ENCODE measurements at places on chromosomes 2 and 18.

- no peak for DNase-seq
Measured at GRCh38 chr2:53670331-53670730, 97.3 kb upstream of the CHAC2 start.

DNA sequence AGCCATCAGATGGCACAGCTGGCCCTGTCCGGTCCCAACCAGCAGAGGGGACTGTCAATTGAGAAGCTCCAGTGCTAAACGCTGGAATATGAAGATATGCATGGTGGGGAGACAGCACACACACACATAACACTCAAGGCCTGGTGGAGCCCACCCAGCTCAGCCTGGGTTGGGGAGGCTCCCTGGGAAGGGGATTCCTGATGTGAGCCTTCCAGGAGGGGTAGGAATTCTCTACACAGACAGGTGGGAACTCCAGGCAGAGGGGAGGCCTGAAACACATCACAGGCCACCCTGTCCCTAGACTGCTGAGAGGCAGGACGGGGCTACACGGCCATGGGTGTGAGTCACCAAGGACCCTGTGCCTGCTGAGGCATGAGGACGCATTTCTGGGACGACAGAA lies 49.4 kb upstream of the SH3RF3 start:
- no peak for DNase-seq

DNA sequence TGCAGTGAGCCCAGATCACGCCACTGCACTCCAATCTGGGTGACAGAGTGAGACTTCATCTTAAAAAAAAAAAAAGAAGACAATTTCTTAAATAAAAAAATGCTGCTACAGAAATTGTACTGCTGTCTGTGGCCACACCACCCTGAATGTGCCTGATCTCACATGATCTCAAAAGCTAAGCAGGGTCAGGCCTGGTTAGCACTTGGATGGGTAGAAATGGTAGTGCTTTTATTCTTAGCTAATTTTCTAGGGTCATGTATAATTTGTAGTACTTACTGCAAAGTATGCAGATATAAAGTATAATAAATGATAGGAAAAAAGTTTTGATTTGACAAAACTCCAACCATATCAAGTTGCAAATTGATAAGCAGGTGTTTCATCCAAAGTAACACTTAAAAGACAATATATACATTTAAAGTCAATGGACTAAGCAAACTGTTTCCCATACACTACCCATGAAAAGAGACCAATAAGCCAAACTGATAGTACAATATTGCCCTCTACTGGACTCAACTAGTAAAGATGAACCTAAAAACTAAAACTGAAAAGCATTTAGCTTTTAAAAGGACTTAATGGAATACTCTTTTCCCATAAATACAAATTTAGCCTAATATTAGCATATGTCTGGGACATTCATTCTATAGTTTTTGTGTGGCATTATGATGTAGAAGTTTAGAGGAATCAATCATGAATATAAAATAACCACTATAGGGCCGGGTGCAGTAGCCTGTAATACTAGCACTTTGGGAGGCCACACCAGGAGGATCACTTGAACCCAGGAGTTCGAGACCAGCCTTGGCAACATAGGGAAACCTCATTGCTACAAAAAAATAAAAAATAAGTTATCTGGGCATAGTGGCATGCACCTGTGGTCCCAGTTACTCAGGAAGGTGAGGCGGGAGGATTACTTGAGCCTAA lies 18.6 kb upstream of the PEX13 start:
- DNase-seq, result peak; percentile 43

- peak; percentile 50 for DNase-seq
Measured at GRCh38 chr2:240021488-240022104, 3.5 kb downstream of the NDUFA10 start.

DNA sequence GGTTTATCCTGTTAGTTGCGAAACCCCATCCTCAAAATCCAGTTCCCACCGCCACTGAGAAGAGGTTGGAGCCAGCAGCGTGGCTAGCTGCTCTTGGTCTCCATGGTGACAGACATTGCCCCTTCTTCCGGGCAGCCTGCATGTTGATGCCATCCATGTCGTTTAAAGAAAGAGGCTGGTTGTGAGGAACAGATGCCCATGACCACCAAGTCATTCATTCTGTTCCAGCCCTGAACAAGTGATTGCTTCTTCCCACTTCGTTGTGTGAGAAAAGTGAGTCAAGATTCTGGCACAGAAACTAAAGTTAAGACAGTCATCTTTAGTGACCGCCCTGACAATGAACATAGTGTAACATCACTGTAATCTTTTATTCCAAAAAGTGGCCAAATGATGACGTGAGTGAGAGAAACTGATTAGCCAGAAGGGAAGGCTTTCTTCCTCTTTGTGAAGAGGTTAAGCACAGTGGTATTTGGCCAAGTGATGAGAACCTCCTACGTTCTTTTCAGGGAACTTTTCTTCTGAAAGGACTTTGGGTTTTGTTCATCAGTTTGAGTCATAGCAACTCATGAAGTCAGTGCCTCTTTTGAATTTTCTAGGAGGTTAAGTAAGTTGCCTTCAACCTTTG lies 272.5 kb downstream of the GALR1 start:
- DNase-seq, result no peak

GRCh38 chr2:110726285-110726684 lies 6.1 kb upstream of the ACOXL start:
- no peak for DNase-seq

GRCh38 chr2:9950521-9951271 lies 797 bp upstream of the GRHL1 start:
- DNase-seq, result peak; percentile 45

DNA sequence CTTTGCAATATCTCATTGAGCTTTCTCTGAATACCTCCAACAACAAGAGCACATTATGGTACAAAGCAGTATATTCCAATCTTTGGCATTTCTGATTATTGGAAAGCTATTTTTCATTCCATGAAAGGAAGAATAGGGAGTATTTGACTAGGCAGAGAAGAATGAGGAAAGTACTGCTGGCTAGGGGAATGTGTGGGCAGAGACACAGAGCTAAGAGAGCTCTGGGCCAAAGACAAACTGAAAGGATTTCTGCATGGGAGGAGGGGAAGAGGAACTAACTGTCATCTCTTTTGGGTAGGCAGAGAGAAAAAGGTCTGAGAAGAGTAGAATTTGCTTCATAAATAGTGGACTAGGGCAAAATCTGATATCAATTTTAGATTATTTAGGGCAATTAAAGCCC lies 150.8 kb downstream of the CCDC85A start:
- DNase-seq, result peak; percentile 49

GRCh38 chr2:6692819-6693218 lies 172.9 kb downstream of the CMPK2 start:
- DNase-seq, result no peak

DNA sequence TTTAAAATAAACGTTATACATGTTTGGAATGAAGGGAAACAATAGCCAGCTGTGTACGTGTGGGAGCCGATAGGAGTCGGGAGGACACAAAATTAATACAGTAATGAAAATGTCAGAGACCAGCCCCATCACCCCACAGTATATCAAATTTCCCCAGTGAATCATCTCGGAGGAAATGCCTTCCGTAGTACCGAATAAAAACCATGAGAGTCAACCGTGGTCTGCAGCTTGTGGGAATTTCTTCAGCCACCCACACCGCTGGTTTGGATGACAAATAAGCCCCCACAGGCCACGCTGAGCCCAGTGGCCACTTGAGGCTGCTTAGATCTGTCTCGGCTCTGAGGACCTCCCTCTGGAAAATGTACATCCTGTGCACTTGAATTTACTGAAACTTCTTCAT lies 133.7 kb downstream of the COL6A3 start:
- DNase-seq, result peak; percentile 98

DNA sequence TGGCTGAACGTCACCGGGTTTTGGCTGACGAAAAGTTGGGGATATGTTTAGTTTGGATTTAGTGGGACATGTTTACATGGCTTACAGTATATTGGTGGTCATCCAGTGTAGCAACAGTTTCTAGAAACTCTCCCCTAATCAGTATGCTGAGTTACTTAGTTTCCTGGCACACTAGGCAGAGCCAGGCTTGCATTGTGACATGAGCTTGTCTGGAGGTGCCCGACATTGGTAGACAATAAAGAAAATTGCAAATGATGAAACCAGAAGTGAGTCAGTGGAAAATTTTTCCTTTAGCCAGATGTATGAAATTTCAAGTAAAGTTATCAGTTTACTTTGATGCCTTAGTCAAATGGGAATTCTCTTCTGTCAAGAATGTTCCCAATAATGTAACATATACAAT lies 276.1 kb downstream of the RDH14 start:
- no peak for DNase-seq

- peak; percentile 32 for DNase-seq
Measured at GRCh38 chr18:10213526-10213925, 240.9 kb upstream of the APCDD1 start.

DNA sequence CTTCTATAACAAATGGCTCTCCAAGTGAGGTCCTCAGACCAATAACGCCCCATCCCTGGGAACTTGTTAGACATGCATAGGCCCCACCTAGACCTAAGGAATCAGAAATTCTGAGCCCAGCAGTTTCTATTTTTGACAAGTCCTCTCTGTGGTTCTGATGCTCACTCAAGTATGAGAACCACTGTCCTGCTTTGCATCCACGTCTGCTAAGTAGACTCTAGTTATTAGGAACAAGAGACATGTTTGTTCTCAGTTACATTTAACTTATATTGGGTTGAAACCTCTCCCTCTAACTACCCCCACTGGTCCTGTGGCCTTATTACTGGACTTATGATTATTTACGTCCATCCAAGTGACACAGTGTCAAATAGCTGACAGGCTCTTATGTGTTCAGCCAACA lies 70.3 kb downstream of the TMEM17 start:
- no peak for DNase-seq

- peak; percentile 83 for DNase-seq
Measured at GRCh38 chr2:28643911-28644334, 107.7 kb upstream of the PPP1CB start.

- DNase-seq, result no peak
Measured at GRCh38 chr18:63930773-63931354, 18.2 kb upstream of the HMSD start.

GRCh38 chr2:223601018-223601417 lies 1.1 kb downstream of the SCG2 start:
- no peak for DNase-seq

GRCh38 chr2:218291318-218292047 lies 820 bp downstream of the TMBIM1 start:
- peak; percentile 27 for DNase-seq

GRCh38 chr2:48397846-48398245 lies 132.1 kb upstream of the STON1 start:
- no peak for DNase-seq

GRCh38 chr2:84963692-84964405 lies 7.1 kb upstream of the KCMF1 start:
- DNase-seq, result peak; percentile 95

GRCh38 chr2:14433946-14434495 lies 198.5 kb upstream of the LRATD1 start:
- no peak for DNase-seq

GRCh38 chr2:136718273-136718672 lies 47.1 kb upstream of the THSD7B start:
- DNase-seq, result no peak

- no peak for DNase-seq
Measured at GRCh38 chr18:35430721-35431373, 53.7 kb upstream of the ZNF396 start.

DNA sequence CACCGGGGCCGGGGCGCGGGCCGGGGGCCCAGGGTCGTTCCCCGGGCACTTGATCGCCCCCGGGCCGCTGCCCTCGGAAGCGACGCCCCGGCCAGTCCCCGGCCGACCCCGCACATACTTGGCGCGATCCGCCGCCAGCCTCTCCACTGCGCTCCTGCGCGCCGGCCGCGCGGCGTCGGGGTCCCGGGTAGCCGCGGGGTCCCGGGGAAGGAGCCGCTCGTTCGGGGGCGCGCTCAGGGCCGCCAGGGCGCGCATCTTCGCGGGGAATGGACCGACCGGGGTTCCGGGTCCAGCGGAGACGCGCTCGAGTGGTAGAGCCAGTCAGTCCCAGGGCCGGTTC lies 204 bp downstream of the FAM110C start:
- DNase-seq, result no peak

GRCh38 chr2:187500585-187501359 lies 52.7 kb upstream of the CALCRL start:
- DNase-seq, result peak; percentile 66

DNA sequence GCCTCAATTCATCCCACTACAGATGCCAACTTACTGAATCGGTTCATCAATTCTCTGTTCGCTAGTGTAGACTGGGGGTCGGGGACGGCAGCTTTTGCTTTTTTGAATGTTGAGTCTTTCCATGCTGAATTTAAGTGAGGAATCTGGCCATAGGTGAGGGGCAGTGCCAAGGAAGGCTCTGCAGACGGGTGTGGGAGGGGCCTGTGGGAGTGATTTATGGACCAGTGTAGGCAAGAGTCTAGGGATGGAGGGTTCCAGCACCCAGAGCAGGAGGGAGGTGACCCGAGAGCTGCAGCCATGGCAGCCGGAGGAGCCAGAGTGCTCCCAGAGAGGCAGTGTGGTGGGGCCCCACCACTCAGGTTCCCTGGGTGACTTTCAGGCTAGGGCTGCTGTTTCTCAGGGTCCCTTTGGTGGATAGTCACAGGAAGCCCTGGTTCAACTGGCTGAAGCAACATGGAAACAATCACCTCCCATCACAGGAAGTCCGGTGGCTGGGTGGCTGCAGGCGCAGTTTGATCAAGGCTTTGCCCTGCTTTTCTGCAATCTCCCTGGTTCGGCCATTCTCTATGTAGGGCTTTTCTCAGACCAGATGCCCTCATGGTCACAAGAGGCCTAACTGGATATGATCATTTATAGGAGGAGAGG lies 16.9 kb upstream of the TEX44 start:
- no peak for DNase-seq

- no peak for DNase-seq
Measured at GRCh38 chr2:84201158-84201557, 257.9 kb downstream of the SUCLG1 start.

- no peak for DNase-seq
Measured at GRCh38 chr2:233439191-233439590, 84.9 kb downstream of the DGKD start.
